NK-92 treated with Interleukin-12 subunit alpha and Interleukin-12 subunit beta, amount 100 ng/mL, for 24 hours (cell line): ENCODE measurements at places on chromosomes 2 and 18.
A peak's percentile ranks its signal among the peaks of the same experiment; 100 is the strongest.

DNA sequence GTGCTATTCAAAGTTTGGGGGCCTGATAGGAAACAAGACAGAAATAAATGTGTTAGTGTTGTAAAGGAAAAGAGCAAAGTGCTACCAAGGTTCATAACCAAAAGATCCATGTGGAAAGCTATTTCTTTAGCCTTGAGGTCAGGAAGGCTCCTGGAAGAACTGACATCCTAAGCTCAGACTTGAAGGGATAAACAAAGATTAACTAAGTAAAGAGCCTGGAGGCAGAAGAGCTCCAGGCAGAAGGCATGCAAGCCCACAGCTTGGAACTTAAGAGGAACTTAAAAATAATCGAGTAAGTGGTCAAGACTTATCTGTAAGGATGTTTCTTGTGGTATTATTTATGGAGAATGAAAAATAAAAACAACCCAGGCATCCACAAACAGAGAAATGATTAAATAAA is 245.0 kb upstream of the MGAT5 start:
- no peak for DNase-seq

GRCh38 chr2:52369178-52369577 is 1337.2 kb upstream of the NRXN1 start:
- no peak for DNase-seq

GRCh38 chr18:9901377-9901776 is 12.4 kb upstream of the VAPA start:
- DNase-seq = no peak

DNA sequence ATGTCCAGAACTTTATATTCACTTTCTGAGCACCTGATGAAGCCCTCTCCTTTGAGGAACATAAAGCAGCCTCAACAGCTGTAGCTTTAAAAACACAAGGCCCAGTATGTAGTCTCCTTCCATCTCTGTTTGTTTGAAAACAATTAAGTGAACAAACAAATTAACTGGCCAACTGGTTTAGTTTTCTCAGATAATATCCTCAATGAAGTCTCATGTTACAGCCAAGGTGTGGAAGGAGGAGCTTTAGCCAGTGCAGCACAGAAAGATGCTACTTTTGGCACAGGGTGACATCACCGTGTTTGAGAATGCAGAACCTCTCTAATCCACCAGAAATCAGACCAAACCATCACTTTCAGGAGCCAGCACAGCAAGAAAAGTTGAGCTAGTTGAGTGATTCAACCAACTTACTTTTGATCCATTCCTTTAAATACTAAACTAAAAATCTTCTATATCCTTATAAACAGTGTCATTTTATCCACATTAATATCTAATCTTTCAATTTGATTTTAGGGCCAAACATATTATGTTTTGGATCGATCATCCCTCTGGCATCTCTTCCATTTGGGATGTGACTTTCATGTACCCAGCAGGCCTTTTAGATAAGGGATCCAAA is 488.7 kb downstream of the ARHGAP15 start:
- no peak for DNase-seq

- DNase-seq = no peak
These were observed 35.5 kb upstream of the PTMA start for GRCh38 chr2:231672617-231673347.

DNA sequence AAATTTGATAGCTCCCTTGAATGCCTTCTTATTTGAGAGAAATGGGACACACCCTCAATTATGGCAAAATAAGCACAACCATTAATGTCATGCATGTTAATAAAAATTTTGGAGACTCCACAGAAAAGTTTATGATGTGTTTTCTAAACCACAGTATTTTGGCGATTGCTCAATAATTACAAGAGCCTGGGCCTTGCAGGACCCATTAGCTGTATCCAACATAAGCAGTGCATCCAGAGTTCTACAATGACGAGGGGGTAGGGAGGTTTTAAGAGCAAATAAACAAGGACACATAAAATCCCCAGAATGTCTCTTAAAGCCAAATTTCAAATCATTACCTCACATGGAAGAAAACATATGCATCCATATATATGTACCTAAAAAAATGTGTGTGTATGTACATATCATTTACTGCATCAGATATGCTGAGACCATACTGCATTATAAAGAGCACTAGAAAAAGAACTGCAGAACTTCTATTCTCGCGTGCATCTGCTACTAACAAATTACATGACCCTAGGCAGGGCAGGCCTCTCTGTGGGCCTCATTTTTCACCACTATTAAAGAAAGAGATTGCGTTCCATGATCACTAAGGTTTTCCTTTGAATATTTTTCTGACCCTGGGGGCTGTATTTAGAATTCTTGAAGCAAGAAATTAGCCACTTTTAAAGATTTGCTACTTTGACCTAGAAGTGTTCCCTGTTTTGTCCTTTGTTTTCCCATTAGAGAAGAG is 38.0 kb downstream of the CMPK2 start:
- no peak for DNase-seq

GRCh38 chr2:219104107-219105035 is 43.6 kb upstream of the IHH start:
- DNase-seq = no peak

GRCh38 chr2:79945653-79946445 is 358.7 kb downstream of the LRRTM1 start:
- DNase-seq = no peak

DNA sequence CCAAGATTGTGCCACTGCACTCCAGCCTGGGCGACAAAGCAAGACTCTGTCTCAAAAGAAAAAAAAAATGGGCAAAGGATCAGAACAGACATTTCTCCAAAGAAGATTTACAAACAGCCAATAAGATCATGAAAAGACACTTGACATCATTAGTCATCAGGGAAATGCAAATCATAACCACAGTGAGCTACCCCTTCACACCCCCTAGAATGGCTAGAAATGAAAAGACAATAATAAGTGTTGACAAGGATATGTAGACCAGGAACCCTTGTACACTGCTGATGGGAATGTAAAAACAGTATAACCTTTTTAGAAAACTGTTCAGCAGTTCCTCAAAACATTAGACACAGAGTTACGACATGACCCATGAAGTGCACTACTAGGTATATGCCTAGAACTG is 18.4 kb upstream of the MTERF4 start:
- no peak for DNase-seq

- DNase-seq = no peak
These were observed 63.7 kb upstream of the FANCL start for GRCh38 chr2:58304843-58305242.

GRCh38 chr2:102544182-102544581 is 71.2 kb downstream of the SLC9A4 start:
- DNase-seq = no peak

- DNase-seq = no peak
These were observed 11.1 kb downstream of the SMYD1 start for GRCh38 chr2:88078643-88079172.

DNA sequence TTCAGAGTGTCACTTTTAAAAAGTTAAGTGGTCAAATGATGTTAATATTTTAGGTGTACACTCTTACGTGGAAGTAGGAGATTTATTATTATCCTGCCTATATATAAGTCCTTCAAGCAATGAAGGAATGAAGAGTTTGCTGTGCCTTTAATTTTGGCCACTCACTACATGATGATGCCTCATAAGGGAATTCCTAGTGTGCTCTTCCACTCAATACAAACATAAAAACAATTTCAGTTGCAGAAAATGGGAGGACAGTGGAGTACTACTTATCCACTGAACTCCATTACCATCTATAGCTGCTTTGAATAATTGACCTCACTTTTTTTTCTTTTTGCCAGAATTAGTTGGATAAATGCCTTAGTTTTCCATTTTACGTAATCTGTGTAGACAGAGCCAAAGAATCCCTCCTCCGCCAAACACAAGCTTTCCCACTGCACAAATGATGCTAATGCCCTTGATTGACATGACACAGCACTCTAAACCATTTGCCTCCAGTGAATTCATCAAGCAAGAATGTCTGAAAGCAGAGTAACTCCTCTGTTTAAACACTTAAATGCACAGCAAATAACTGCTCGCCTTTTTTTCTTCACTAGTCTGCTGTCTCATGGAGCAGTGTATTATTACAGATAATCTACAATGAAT is 751.1 kb upstream of the FANCL start:
- DNase-seq = no peak

- peak; percentile 9 for DNase-seq
These were observed 2.7 kb downstream of the CXCR4 start for GRCh38 chr2:136115183-136115761.

DNA sequence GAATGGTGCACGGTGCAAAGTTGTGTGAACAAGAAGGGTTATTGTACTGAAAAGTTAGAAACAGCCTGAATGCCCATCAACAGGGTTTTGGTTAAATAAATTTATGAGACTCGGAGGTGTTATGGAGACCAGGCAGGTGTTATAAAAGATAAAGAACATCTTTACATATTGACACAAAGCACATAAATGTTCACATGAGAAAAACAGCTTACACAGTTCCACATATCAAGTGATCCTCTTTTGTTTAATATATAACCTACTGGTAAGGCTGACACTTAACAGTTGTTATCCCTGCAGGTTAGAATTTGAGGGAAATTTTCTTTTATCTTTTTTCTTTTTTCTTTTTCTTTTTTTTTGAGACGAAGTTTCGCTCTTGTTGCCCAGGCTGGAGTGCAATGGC is 20.0 kb upstream of the ARPC2 start:
- no peak for DNase-seq

GRCh38 chr2:30894498-30895119 is 87.4 kb upstream of the CAPN13 start:
- no peak for DNase-seq

DNA sequence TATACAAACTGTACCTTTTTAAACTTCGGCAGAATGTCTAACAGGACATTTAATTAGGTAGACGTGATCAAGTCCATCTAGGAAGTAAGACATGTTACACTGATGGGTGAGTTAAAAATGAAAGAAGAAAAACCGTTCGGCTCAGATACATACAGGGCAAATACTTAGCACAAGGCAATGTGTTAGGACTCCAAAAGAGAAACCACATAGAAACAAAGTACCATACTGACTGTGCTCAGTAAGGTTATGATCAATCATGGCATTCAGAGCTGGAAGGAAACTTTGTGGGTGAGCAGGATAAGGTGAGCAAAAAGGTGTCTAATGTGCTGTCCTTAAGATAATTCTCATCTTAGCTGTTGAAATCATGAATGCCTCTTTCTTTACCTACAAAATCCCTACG is 211.9 kb downstream of the STK39 start:
- DNase-seq = no peak

- DNase-seq = no peak
These were observed 24.2 kb downstream of the COLEC12 start for GRCh38 chr18:476251-476664.

GRCh38 chr2:84807063-84807485 is 73.8 kb downstream of the TRABD2A start:
- no peak for DNase-seq

- no peak for DNase-seq
These were observed 311.9 kb upstream of the RAB6C start for GRCh38 chr2:129667577-129667976.

DNA sequence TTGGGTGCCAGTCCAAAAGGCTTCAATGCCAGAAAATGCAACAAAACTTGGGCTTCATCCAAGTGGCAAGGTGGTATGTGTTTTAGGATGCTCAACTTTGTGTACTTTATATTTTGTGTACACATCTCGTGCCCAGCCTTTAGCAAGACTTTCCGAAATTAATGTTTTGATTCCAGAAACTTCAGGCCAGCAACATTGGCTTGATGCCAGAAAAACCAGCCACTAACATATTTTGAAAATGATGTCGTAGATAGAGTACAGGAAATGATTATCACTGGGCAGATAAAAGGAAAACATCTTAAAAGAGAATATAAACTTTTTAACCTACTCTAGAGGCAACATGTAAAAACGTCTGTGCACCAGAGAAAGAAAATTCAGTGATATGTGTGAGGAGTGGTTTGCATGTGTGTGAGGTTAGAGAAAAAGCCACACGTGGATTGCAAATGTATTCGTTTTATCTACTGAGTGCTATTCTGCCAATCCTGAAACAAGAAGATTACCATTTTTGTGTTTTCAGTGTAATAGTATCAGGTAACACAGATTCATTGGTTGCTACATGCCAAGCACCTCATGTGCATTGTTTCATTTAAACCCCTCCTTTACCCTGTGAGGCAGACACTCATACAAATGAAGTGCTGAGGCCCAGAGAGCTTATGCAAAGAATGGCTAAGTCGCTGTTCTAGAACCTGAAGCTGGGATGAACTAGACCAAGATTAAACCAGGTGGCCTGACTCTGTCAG is 264.8 kb downstream of the C1D start:
- DNase-seq = no peak

DNA sequence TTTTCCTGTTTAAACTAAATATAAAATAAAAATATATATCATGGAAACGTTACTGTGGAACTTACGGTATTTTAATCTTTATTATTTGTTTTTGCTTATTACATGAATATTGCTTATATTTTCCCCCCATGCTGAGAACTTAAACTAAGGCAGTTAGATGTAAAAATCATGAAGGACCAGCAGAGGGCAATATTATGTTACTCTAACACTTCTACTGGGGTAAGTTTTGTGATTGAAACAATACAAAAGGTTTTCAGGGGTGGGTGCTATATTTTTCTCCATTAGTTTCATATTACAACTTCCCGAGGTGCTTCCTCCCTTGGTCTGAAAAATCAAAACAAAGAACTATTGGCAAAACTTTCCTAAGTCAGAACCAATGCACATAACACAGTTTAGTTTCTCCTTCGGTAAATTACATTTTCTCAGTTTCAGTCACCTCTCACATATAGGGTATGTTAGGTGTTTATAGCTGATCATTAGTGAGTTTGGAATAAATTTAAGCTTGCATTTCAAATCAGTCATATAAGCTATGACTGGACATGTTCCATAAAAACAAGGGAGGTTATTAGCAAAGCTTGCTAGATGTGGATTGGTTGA is 54.8 kb downstream of the ZNF407 start:
- no peak for DNase-seq
